ENCODE measurements at places on chromosomes 4 and X. TPM values are rescaled to one million over a fixed set of nuclear protein-coding genes. Genes with fewer than 3 reads are reported as not detected.

GRCh38 chrX:68710870-68711576 lies 63.6 kb downstream of the STARD8 start:
- no peak for DNase-seq

DNA sequence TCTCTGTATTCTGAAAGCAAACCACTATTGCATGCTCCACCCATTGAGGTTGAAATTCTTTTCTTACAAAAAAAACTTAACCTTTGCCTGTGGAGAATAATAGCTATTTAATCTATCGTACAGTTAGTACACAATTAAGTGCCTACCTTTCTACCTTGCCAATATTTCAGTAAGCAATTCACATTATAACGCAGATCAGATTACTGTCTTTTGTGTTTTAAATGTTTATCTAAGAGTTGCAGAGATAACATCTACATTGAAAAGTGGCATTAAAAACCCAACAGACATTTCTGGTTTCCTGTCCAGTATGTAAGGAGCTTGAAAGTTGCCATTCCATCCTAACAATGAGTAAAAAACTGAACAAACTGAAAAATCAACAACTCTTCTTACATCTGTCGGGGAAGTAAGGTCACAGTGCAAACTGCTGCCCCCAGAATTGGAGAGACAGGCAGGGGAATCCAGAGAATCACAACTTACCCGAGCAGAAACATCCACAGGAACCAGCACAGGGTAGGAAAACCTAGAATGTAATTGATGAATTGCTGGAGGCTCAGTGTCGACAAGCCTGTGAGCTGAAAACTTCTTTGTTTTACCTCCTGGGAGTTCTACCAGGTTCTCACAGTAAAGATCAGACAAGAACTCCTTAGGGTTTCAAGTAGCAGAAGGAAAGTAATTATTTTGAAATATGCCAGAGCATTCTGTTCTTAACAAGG lies 27.3 kb upstream of the ACSL4 start:
- no peak for DNase-seq

DNA sequence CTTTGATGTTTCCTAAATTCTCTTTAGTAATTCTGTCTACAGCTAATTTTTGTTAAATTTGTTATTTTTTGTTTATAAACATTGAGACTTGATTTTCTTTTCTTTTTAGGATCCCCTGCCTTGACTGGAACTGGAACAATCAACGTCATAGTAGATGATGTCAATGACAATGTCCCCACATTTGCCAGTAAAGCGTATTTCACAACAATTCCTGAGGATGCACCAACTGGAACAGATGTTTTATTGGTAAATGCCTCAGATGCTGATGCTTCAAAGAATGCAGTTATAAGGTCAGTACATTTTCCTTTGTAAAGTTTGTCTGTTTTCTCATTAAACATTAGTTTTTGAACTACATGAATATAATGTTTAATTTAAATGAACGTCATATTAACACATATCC lies 119.4 kb downstream of the FAT4 start:
- DNase-seq = no peak

DNA sequence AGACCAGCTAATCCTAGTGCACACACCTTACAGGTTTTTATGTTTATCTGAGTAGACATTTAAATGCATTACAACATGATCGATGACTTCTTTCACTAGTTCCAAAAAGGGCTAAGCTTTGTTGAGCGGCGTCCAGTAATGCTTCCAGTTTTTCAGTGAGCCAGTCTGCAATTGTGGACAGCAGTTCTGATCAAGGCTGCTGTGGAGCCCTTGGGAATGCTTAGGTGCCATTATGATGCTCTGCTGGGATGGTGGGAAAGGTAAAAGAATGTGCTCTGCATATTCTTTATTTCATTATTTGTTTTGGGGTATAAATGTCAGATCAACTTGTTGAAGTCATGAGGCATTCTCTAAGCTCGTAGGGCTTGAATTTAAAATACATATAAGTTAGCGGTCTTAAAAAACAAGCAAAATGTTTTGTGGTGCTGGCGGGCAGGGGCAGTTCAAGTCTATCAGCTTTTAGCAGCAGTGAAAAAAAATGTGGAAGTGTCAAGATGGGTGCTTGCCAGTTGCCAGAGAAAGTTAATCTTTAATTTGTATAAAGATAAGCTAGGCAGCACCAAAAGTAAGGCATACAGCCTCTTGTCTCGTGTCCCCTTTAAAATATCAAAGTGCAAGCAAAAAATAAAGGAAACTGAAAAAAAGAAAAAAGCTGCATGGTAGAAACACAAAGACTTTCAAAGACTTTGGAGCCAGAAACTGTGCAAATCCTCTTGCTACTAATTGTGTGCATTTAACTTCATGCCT lies 5.8 kb downstream of the MID1IP1 start:
- DNase-seq = no peak

- DNase-seq = no peak
These were observed 241.4 kb downstream of the UGT8 start for GRCh38 chr4:114839986-114840385.

DNA sequence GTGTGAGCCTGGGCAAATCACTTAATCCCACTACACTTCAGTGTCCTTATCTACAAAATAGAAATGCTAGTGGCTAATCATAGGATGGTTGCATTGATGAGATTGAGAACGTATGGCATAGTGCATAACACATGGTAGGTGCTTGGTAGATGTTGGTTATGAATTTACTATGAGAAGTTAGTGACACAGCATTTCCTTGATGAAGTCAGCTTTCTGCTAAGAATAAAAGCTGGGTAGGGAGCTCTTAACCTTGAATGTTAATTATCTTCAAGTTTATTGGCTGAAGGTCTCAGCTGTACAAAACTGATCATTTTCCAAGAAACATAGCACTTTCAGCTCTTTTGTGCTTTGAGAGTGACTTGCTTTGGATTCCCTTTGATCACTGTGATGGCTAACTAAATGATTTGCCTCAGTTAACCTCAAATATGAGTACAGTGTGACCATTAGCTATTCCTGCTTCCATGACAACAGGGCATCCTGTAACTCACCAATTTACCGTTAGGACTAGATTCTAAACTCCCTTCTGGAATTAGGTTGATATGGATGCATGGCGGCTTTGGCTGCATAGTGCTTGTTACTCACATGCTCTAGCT lies 17.8 kb downstream of the PDK3 start:
- no peak for DNase-seq

UGT2A1 gene
- total RNA-seq = not detected

SOX3 gene
- total RNA-seq = not detected

DNA sequence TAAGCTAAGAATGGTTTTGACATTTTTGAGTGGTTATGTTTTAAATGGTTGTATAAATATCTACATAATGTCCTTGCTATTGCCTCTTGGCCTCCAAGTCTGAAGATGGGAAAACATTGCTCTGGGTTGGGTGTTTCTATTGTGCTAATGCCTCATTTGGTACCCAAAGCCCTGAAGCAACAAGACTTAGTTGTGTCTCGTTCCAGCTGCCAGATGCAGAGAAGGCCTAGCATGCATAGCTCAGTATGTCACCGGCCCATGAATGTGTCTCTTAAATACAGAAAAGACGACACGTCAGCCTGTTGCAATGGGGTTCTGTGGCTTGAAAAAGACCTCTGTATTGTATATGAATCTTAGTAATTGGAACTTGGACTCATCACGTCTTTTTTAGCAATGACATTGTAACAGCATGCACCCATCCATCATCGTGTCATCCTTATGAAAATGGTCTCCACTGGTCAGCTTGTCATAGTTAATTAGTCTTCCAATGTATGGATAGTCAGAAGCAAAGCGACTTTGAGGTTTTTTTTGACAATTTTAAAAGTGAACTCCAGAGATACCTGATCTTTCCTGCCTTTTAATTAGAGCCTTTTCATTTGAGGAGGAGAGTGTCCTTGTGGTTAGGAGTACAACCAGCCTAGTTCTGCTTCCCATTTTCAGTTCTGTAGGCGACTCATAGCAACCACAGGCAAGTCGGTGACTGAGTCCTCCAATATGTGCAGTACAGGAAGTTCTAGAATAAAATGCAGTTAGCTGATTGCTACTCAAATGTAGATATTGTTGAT lies 126.4 kb upstream of the GATB start:
- DNase-seq = no peak

NUDT11 gene
- 6.9 TPM for total RNA-seq

DNA sequence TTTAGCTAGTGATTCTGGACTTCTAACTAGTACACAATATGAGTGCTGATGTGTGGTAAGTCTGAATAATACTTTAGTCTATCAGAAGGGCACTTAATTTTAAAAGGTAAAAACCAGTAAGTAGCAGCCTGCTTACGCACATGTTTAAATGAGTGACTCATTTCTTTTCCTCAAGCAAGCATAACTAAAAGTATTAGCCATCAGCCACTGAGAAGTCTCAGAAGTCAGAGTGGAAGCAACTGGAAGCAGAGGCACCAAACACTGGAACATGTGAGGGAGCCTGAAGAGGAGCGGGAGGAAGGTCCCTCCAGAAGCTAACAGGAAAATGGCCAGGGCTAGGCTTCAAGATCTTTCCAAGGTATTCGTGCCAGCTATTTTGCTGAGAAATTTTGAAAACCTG lies 257.7 kb downstream of the RAPGEF2 start:
- DNase-seq = no peak

DNA sequence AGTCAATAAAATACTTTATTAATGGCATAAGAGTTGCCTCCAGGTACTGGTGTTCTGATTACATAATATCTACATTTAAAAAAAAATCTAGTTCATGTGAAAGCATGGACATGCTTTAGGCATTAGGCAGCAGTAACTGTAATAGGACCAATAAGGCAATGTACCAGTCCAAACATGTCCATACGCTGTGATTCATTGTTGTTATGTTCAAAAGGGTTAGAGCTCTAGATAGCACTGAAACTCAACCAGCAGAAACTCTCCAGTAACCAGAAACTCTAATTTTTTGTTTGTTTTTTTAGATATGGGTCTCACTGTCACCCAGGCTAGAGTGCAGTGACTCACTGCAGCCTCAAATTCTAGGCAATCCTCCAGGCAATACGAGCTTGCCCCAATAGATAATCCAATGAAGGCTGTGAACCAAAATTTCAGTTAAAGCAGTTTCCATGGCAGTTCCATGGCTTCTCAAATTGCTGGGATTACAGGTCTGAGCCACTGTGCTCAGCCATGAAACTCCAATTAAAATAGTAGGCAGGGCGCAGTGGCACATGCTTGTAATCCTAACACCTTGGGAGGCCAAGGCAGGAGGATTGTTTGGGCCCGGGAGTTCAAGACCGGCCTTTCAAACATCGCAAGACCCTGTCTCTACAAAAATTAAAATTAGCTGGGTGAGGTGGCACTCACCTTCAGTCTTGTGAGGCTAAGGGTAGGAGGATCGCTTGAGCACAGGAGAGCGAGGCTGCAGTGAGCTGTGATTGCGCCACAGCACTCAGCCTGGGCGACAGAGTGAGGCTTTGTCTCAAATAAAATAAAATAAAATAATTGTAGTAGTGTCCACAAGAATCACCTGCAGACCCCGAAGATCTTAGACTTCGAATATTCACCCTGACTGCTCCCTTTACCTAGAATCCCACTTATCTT lies 36.3 kb downstream of the MGARP start:
- no peak for DNase-seq

DNA sequence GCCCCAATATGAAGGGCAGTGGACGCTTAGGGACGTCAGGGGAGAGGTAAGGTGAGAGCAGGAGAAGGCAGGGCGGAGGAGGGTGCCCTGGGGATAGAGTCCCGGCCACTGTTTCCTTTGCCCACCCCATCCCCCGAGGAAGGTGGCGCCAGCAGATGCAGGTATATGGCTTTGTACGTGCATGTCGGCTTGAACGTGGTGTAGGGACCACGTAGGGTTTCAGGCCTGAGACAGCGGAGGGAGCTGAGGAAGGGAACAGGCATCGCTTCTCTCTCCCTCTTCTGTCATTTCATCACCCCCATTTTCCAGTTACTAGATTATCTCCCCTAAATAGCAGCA lies 97.9 kb downstream of the PHKA2 start:
- DNase-seq = no peak

DNA sequence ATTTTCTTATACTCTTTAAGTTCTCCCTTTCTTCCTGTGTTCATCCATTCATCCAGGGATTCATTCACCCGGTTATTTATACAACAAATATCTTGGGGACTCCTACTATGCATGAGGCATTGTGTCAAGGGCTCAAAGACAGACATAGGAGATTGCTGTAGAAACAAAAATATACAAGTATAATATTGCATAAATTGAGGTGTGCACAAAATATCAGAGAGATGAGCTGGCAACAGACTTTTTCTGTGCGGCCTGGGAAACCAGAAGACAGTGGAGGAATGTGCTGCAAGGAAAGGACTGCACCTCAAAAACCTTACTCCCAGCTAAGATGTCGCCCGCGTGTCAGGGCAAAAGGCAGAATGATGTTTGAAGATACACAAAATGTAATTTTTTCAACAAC lies 9.6 kb downstream of the OTOP1 start:
- DNase-seq = no peak

DNA sequence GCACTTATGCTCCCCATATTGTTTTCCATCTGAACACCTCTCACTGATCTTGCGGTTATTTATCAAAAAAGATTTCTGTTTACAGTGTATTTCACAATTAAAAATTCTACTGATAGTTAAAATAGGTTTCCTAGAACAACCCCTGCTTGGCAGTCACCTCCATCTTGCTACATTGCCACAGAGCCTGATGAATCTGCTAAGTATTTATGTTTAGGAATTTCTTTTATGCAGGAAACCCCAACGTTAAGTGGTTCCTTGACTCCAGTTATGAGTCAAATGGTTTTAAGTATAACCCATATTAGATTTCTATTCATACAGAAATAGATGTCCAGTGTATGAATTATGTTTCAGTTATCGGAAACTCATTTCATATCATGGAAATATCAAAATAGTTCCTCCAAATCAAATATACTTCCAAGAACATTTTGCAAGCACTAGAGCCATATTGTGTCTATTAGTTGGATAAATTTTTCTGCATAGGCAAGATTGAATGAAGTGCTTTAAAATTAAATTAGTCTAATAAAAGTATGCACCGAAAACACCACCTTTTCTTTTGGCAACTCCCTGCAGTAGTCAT lies 20.6 kb downstream of the GALNT7 start:
- no peak for DNase-seq

- no peak for DNase-seq
These were observed 340.0 kb upstream of the NDST4 start for GRCh38 chr4:115453416-115453815.

CYBB gene
- total RNA-seq = not detected

DNA sequence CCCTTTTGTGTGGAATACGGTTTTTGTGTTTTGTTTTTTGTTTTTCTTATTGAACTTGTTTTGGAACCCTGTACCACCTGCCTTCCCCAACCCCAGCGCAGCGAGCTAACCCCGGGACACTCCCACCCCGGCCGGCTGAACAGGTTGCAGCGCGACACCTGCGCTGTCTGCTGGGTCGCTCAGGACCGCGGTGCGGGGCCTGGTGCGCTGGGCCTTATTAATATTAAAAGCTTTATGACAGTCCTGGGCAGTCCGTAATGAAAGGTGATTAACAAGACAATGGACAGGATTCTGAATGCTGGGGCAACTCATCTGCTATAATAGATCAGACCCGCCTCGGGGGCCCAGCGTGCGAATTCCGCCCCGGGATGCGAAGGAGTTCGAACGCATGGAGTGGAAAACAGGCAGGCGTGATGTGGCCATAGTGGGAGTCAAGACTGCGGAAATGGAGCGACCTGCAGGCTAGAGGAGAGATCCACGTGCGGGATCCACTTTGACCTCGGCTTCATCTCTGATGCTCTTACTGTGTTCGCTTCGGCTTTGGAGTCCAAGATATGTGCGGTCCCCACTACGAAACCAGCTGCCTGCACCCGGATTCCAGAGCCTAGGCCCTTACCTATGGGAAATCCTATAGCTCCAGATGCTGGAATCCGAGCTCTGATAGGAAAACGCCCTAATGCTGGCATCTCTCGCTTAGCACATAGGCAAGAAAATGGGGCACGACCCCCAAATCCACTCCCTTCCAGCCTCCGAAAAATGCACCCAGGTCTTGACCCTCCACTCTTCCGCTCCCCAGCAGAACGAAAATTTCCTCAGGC lies 69.0 kb upstream of the TMEM33 start:
- no peak for DNase-seq

DMRTC1 gene
- total RNA-seq = not detected

ARHGEF9 gene
- 8.7 TPM for total RNA-seq

UPF3B gene
- total RNA-seq = 2.2 TPM

Measured in glomerular endothelial cell (primary cell).